Esophagus mucosa (tissue), 1 donor: ENCODE measurements at places on chromosomes 3 and 15. TPM values are rescaled to one million over a fixed set of nuclear protein-coding genes. Genes with fewer than 3 reads are reported as not detected.

DNA sequence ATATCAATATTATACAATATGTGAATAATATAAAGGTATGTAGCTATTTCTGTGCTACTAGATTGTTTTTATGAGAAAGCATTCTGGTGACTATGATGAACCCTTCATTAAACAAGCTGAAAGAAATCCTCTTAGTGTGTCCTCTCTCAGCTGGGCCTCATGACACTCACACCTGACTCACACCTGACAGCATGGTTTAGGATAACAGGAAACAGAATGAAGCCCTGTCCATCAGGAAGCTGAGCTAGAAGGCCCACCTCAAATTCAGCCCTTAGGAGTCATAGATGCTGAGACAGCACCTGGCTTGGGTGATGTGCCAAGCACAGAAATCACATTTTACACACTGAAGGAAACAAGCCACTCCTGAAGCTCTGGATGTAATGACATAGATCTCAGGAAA is 30.8 kb downstream of the CHCHD4 start:
- peak; percentile 93 for ATAC-seq

DNA sequence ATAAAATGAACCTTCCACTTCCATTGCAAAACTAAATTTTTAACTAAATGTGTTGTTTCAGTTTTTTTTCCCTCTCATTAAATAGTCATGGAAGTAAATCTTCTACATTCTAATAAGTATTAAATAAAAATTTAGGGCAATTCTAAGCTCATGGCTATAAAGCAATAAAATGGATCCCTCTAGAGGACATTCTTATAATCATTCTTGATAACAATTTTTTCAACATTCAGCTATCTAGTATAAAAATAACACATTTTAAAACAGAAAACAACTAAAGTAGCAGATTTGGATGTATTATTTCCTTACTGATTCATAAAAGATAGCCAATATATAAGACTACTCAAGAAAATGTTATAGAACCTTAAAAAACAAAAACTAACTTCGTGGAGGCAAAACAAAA is 393.1 kb downstream of the PLOD2 start:
- ATAC-seq: no peak

DNA sequence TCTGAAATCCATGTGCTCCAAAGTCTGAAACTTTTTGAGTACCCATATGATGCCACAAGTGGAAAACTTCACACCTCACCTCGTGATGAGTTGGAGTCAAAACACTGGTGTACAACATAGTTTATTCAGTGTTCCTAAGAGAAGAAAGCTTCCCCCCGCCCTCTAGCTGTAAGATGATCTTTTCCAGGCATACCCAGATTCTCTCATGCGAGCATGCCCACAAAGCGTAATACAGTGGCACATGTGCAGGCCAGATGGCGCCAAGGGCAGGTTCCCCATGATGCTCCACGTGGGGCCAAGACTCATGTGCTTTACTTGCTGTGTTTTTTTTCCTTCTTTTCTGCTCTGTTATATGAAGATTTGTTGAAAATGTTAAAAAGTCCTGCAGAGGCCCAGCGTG is 104.9 kb upstream of the LRRFIP2 start:
- ATAC-seq: no peak

GRCh38 chr3:106729481-106729880 is 647.8 kb upstream of the CCDC54 start:
- ATAC-seq: no peak

DNA sequence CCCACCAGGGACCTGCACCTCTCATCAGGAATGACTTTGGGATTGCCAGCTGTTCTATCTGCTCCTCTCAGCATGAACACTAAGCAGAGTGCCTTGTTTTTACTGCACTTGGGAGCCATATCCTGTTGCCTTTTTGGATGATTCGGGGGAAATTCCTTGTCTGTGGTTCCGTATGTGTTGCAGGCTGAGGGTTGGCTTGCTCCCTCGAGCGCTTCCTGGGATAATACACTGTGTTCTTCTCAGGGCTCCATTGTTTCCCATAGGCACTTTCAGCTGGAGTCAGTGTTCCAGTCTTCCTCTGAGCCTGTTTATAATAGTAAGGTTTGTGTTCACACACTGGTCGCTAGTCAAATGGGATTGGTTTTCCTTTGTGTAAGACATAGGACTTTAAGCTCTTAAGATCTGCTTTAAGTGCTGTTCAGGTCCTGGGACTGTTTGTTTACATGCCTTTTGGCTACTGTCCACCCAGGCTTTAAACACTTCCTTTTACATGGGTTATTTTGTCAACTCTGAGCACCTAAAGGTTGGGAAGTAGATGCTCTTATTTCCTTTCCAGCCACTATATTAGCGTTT is 23.4 kb downstream of the BOC start:
- ATAC-seq: peak; percentile 19

- ATAC-seq: no peak
These were observed 14.0 kb upstream of the TPM1 start for GRCh38 chr15:63028442-63029110.

GRCh38 chr3:180284331-180285110 is 247.8 kb upstream of the PEX5L start:
- no peak for ATAC-seq

- no peak for ATAC-seq
These were observed 178.8 kb downstream of the OPA1 start for GRCh38 chr3:193771653-193772421.

DNA sequence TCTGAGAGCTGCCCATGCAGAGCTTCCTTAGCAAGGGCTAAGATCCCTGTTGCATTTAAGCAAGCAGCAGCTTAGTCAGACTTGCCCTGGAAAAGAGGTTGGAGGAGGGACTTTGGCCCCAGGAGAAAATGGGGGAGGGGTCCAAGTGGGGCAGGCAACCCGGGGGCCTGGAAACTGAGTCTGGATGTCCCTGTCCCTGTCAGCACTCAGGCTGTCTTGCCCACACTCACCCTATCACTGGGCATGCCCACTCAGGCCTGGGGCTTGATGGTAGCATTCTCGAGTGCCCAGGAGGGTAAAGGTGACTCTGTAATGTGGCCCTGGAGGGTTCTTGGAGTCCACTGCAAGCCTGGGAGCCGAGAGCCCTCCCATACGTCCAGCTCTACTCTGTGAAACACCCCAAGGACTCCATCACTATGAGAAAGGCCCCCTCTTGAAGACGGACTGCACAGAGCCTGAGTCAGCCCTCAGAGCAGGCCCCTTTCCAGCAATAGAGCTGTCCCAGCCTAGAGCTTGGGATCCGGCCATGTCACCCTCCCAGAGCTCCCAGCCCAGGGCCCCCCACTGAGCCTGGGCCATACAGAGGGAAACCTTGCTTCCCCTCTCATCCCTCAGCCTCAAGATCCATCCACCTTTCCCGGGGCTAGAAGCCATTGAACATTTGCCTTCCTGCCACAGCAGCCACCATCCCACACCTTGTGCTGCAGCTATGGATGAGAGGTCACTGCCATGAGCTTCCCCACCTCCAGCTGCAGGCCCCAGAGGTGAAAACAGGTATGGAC is 13.4 kb downstream of the MYL3 start:
- no peak for ATAC-seq

DNA sequence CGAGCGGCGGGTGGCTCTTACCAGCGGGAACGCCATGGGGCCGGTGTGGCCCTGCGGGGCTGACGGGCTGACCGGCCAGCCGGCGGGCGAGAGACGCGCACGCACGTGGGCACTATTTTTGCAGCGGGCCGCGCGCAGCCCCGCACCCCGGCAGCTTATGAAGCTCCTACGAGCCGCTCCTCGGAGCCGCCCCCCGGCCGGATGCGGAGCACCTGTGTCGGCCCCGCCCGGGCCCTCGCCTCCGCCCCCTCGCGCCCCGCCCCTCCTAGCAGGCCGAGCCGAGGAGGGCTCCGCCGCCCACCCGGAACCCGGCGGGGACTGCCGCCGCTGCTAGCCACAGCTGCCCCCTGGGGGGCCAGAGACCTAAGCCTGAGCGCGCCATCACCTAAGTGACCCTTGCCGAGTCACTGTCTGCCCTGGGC is 683 bp upstream of the CPEB1 start:
- no peak for ATAC-seq

DNA sequence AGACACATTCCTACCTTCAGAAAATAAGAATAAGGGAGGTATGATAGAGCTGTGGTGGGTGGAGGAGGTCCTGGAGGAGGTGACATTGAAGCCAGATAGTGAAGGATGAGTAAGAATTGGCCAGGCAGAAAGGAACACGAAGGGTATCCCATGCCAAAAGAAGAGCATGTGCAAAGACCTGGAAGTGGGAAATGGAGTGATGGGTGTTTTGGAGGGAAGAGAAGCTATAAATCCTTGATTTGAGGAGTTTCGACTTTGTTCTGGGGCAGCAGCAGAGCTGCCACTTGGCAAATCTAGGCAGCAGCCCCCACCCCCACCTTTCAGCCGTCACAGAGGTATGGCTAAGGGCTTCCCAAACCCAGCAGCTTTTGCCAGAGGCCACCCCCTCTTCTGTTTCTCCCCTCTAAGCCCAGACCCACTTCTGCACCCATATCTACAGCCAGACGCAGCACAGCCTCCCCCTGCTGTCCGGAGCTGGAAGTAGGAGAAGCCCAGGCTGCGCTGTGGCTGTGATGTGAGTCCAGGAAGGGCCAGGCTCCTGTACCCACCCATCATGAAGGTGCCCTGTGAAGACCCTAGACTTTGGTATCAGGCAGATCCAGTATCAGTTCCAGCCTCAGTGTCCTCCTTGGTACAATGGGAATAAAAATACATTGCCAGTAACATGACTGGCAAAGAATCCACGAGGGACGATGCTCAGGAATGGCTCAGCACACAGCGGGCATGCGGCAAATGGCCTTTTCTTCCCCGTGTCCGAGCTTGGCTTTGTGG is 188.7 kb upstream of the LINGO1 start:
- peak; percentile 64 for ATAC-seq

- ATAC-seq: no peak
These were observed 64.9 kb upstream of the RAD18 start for GRCh38 chr3:9028134-9028533.

DNA sequence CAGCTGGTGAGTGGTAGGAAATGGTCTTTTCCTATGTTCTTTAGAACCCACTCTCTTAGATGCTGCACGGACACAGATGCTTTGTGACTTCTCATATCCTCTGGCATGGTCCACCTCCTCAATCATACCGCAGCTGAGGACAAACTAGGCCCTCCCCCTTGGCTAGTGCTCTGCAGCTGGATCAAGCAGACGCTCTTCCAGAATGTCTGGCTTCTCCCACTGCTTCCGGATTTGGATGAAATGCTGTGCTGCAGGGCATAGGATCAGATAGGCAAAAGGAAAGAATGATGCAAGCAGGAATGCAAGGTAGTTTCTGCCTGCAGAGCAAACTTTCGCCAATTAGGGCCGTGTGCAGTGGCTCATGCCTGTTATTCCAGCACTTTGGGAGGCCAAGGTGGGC is 75.7 kb upstream of the SLC4A7 start:
- ATAC-seq: peak; percentile 71

GRCh38 chr3:128415200-128415772 is 51.4 kb downstream of the DNAJB8 start:
- no peak for ATAC-seq

DNA sequence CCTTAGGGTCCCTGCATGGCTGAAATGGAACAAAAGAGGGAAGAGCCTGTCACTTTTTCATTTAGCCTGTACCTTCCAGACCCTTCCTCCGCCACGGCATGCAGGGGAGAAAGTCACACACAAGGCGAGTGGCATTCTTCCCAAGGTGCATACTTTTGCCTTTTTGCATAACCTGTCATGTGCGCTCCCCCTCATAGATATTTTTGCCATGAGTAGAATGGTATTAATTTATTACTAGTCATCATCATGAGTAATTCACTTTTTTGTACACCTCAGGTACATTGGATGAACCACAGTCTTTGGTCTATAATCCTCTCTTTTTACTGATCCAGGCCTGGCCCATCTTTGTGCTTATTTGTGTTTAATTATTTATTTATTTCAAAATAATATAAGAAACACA is 8.9 kb upstream of the BUB1B start:
- no peak for ATAC-seq

GRCh38 chr3:80898211-80898610 is 863.2 kb downstream of the GBE1 start:
- no peak for ATAC-seq

GRCh38 chr3:106263546-106263945 is 394.7 kb upstream of the CBLB start:
- ATAC-seq: no peak

- no peak for ATAC-seq
These were observed 16.2 kb upstream of the CERS3 start for GRCh38 chr15:100544946-100545345.

DNA sequence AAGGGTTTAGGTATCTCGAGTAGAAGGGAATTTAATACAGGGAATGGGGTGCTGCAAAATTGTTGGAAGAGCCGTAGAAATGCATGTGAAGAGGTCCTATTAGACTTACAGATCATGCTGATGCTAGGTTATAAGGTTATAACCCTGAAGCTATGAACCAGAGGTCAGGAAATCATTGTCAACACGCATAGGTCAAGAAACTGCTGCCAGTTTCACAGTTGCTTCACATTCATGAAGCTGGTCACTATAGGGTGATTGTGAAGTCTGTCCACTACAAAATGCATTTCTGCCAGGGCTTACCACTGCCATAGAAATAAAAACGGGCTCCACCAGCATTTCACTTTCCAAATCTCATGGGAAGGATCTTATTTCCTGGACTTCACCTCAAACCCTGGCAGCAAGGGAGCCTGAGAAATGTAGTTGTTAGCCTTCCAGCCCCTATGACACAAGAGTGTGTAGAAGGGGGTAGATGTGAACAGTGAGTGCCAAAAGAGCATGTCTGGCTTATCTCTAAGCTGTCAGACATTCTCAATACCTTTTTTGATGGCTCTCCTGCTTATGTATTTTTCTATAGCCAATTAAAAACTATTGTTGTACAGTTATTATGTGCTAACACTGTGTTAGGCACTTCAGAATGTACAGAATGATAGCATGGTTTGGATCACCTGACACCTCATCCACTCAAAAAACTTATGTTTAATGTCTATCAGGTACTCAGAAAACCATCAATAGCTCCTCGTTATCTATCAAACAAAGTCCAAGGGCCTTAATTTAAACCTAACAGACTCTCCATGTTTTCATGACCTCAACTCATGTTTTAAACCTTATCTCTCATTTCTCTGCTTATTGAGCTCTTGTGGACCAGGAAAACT is 148.3 kb upstream of the TSC22D2 start:
- ATAC-seq: no peak

DNA sequence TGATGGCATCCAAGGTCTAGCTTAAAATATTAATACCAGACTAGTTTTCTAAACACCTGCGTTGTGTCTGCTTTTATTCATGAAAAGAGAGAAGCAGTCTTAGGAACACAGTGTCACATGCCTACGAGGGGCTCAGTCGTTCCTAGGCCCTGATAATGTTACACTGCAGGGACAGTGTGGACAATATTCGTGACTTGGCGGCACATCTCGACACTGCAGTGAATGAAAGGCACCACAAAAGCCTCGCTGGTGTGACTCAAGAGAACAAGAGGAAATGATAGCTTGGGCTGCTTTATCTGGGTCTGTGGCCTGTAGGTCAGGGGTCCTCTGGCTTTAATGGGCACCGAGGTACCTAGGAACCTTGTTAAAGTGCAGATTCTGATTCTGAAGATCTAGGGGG is 226.7 kb downstream of the PDZRN3 start:
- no peak for ATAC-seq

GRCh38 chr3:28916713-28917499 is 364.0 kb upstream of the RBMS3 start:
- ATAC-seq: peak; percentile 49

GOLGA8S gene
- total RNA-seq: 0.24 TPM

AMT gene
- 0.88 TPM for total RNA-seq

STRIT1 gene
- total RNA-seq: not detected

PLCB2 gene
- total RNA-seq: 4.2 TPM

SLC30A4 gene
- 7.4 TPM for total RNA-seq

PLA2G4F gene
- 34.9 TPM for total RNA-seq

CRELD1 gene
- 4.6 TPM for total RNA-seq

MORC1 gene
- total RNA-seq: not detected

UACA gene
- total RNA-seq: 33.4 TPM

LTK gene
- total RNA-seq: 0.12 TPM

LMCD1 gene
- 13.0 TPM for total RNA-seq

SERPINI2 gene
- total RNA-seq: not detected

GASK1A gene
- total RNA-seq: 2.9 TPM
